NCI-H2107 (cell line): ENCODE measurements at places on chromosomes 7 and 10.

DNA sequence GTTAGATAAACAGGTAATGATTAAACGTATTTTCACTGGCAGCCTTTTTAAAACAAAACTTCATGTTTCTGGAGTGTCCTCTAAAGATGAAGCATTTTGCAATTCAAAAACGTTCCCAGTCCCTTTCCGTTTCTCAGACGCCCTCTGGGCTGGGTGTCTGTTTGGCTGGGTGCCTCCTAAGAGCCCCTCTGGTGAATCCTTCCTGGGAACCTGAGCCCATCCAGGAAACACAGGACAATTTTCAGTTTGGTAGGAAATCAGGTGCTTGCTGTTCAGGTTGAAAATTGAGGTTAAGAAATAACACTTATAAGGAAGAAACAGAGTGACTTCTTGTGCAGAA, 76.7 kb downstream of the CHN2 start:
- DNase-seq, result no peak

GRCh38 chr10:133405844-133406527, 12.0 kb downstream of the MTG1 start:
- DNase-seq, result no peak

DNA sequence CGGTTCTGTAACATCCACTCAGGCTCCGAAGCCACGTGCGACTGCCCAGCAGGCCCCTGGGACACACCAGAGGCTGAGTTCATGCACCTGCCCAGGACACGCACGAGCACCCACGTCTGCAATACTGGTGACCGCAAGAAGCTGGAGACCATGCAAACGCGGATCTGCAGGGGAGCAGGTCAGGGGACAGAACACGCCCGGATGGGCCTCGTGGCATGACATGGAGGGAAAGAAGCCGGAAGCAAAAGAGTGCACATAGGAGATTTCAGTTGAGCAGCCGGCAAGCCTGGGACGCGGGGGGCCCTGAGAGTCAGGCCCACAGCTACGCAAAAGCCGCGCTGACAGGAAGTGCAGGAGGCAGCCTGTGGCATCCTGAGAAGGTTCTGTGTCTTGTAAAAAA, 73.7 kb downstream of the FOXL3 start:
- DNase-seq, result no peak

DNA sequence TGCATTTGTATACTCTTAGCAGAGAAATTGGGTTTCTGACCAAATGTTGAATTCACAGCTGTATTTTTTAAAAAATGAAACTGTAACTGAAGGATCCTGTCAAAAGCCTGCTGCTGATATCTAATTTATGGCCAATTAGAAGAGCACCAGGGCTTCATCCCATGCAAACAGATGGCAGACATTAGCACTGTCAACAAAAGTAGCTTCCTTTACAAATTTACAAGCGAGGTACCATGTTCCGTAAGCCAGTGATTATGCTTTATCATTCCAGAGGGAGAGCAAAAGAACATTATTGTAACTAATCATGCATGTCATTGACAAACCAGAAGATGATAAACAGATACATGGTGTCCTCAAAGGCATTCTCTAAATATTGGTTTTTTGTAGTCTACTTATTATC, 177.2 kb upstream of the DKK1 start:
- DNase-seq, result no peak

DNA sequence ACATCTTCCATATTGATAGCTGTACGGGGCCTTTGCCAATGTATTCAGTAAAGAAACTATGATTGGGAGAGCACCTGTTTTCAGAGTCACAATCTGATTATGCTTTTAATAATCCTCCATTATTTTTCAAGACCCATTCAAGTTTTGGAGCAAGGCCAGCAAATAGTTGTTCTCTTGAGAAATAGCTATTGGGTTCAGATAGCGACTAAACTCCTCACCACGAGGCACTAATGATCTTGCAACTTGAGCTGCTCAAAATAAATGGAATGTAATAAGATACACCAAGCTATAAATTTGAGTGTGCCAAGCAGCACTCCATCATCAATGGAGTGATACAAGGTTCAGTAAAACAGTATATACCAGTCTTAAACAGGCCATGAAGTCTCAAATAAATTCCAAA, 7.4 kb upstream of the MALRD1 start:
- DNase-seq, result no peak

DNA sequence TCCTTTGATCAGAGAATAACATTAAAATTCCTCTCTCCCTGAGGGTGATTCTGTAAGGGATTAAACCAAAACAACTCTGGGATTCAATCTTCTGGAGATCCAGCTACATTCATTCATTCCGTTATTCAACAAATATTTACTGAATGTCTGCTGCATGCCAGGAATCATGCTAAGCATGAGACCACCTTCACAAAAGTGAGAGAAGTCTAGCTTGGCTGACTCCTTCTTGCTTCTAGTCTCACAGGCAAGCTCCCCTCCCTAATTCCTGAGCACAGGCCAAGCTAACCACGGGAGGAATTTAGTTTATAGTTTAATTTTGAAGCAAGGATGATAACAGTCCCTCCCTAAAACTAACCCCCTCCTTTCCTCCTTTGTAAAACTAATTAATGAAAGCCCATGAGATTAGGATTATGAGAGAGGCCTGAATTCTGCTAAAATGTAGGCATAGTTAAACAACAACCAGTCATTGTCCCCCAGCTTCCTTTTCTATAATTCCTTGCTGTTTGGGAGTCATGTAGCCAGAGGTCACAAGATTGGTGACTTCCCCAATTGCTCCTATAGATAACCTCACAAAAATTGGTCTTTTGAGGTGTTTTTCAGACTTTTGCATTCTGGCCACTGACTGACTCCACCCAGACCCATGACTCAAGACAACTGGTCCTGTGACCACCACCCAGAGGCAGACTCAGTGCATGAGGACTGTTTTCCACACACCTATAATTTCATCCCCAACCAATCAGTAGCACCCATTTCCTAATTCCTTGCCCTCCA, 113.5 kb downstream of the ITGB8 start:
- no peak for DNase-seq

GRCh38 chr7:92415225-92415624, 32.1 kb upstream of the GATAD1 start:
- no peak for DNase-seq

GRCh38 chr10:119908166-119908565, 15.6 kb downstream of the SEC23IP start:
- DNase-seq, result no peak

- DNase-seq, result no peak
These were observed 102.7 kb downstream of the CALN1 start for GRCh38 chr7:72309476-72309875.

GRCh38 chr10:71646037-71646436, 73.5 kb downstream of the C10orf105 start:
- DNase-seq, result no peak

GRCh38 chr7:10706875-10707493, 266.7 kb upstream of the PHF14 start:
- DNase-seq, result no peak

GRCh38 chr7:40598915-40599314, 464.1 kb downstream of the SUGCT start:
- DNase-seq, result no peak

DNA sequence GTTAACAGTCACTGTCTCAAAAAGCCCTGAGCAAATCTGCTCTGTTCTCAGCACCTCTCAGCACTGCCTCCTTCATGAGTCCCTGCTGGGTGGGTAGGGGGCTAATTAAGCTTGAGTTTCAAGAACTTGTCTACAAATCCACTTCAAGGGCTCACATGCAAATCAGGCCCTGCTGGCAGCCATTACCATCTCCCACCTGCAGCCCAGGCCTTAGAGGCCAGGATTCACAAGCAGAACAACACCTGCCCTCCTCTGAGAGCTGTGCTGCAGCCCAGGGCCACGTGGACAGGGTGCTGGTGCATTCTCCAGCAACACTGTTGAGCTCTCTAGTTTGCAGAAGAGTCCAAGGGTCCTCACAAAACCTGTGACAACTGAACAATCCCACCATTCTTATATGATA, 119.2 kb downstream of the DPP6 start:
- peak; percentile 61 for DNase-seq

DNA sequence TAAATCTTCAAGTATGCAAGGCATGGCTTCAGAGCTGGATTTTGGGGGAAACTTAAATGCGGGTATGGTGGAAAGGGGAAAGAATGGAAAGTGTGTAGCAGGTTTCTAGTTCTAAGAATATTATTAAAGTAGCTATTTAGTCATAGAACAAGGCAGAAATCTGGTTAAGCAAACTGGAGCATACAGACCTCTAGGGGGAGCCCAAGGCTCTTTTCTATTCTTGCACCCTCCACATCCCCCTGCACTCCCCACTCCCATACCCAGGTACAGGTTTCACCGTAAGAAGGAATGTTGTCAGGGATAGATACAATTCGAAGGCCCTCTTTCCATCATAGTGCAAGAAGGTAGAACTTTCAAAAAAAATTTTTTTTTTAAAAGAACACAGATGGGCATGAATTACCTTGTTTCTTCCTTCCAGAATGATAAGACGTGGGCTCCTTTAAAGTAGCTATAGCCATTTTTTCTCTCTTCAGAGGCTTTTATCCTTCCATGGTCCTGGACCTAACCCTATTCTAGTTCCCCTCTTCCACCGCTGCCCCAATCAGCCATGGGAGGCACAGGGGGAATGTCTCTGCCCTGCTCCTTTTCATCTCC, 41.5 kb upstream of the SMIM30 start:
- no peak for DNase-seq

DNA sequence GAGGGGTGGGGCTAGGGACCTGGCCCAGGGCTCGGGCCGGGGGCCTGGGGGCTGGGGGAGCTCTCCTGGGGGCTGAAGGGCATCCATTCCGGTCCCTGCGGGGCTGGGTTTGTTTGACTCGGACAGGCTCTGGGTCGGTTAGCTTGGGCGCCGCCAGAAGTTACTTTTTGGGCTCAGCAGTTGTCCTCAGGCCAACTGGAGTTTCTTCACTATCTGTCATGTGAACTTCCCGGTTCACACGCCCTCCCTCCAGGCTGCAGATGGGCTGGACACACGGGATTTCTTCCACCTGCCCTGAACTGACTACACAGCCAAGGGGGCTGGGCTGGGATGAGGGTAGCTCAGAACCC, 3.8 kb downstream of the SLC4A2 start:
- no peak for DNase-seq

DNA sequence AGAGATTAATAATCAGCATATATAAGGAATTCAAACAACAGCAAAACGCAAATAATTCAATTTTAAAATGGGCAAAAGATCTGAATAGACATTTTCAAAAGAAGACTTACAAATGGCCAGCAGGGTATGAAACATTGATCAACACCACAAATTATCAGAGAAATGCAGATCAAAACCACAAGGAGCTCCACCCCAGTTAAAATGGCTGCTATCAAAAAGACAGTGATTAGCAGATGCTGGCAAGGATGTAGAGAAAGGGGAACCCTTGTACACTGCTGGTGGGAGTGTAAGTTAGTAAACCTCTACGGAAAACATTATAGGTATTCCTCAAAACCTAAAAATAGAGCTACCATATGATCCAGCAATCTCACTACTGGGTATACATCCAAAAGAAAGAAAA, 128.0 kb upstream of the CACUL1 start:
- DNase-seq, result no peak

DNA sequence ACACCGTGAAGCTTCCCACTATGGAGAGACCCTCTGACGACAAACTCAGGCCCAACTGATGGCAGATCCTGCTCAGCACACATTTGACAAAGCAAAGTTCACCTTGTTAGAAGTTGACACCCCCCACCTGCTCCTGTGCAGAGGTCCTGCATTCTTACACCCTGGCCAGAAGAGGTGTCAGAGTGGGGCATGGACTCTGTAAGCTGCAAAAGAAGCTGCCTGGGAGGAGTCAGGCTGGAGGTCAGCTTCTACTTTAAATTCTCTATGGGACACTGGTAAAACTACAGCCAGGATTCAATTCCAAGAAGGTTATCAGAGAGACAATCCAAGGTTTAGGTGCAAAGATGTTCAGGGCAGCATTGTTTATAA, 20.0 kb upstream of the TNS3 start:
- no peak for DNase-seq

- peak; percentile 75 for DNase-seq
These were observed 77.4 kb downstream of the PON1 start for GRCh38 chr7:95246831-95247370.

- no peak for DNase-seq
These were observed 8.8 kb downstream of the DEPP1 start for GRCh38 chr10:44969854-44970253.

- DNase-seq, result no peak
These were observed 4.2 kb downstream of the NOS3 start for GRCh38 chr7:150994838-150995510.

- no peak for DNase-seq
These were observed 223.8 kb downstream of the PLXDC2 start for GRCh38 chr10:20040012-20040411.

GRCh38 chr10:20785174-20785573, 111.9 kb downstream of the NEBL start:
- no peak for DNase-seq

DNA sequence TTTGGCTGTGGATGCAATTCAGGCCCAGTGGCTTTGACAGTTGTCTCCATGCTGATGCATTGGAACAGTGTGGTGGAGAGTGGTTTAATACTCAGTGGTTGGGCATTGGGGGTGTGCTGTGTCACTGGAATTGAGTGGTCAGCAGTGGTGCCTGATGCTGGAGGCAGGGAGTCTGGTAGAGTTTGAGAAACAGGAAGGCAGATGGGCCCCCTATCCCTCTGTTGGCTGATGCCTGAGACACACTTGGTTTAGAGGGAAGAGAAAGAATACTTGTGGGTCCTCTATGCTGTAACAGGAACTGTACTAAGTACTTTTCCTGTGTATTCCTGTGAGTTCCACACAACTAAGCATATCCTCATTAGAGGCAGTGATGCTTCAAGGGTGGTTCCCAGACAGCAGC, 55.4 kb downstream of the EEPD1 start:
- no peak for DNase-seq

DNA sequence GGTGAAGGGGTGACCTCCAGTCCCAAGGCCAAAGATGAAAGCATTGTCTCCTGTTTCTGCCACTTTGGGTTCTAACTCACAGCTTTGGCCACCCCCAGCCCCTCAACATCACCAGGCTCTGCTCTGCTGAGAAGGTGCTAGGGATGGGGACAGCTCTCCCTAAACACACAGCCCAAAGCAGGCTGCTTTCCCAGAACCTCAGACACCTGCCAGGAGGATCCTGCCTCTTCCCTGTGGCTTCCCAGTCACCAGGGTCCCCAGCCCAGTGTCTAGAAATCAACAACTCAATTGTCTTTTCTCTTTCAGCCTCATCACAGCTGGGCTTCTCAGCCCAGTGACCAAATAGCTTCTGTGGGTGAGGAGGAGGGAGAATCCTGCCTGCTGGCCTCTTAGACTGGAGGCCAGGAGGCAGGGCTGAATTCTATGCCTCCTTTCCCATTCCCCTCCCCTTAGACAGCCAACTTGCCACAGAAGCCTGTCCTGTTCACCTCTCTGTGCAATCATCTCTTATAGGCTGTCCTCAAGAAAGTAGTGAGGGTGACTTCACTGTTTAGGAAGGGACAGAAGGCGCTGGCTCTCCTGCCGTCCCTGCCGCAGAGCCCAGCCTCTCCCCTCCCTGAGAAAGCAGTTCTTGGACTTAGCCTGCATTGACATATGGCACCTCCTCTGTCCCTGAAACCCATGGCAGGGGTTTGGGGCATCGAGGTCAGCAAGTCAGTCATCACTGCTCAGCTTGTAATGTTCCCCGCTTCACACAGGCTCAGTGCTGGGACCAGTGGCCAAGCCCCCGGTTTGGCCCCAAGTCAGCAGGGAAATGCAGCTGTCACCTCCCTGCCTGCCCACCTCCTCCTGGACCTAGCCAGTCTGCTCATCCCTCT, 3.7 kb downstream of the FGF8 start:
- DNase-seq, result no peak

GRCh38 chr7:118648002-118648401, 423.5 kb downstream of the ANKRD7 start:
- DNase-seq, result no peak
